Cardiac septum (tissue), 1 donor: ENCODE measurements at places on chromosomes 6 and 20. TPM values are rescaled to one million over a fixed set of nuclear protein-coding genes. Genes with fewer than 3 reads are reported as not detected.

GRCh38 chr6:13248053-13248452 is 80.3 kb downstream of the TBC1D7 start:
- no peak for DNase-seq

The KIF25 gene
- total RNA-seq: 0.24 TPM

DNA sequence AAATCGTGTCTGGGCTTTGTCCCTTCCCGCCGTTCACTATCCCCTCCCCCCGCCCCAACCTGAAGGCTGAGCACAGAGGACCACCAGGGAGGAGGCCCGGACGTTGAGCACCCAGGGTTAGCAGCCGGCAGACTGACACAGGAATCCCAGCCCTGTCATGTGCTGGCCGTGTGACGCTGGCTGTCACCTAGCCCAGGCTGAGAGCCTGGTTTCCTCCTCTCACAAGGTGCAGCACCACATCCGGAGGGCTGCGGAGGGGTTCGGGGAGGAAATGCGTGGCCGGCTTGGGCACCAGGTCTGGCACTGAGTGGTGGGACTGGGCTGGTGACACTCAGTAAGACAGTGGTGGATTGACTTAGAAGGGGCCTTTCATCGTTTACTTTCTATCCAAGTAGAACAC is 4.6 kb upstream of the LSM14B start:
- DNase-seq: no peak

- no peak for DNase-seq
These were observed 360.3 kb downstream of the BTBD9 start for GRCh38 chr6:38279423-38279822.

DNA sequence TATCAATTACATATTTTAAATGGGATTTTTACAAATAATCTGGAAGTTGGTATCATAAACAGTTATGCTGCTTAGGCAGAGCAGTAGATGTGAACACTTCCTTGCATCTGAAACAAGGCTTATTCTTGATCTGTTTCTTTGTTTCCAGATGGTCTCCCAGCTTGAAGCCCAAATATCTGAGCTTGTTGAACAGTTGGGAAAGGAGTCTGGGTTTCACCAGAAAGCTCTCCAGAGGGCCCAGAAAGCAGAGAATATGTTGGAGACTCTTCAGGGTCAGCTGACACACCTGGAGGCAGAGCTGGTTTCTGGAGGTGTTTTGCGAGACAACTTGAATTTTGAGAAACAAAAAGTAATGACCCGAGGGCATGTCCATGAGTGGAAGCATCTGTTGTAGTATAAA is 91.9 kb downstream of the CCDC170 start:
- no peak for DNase-seq

DNA sequence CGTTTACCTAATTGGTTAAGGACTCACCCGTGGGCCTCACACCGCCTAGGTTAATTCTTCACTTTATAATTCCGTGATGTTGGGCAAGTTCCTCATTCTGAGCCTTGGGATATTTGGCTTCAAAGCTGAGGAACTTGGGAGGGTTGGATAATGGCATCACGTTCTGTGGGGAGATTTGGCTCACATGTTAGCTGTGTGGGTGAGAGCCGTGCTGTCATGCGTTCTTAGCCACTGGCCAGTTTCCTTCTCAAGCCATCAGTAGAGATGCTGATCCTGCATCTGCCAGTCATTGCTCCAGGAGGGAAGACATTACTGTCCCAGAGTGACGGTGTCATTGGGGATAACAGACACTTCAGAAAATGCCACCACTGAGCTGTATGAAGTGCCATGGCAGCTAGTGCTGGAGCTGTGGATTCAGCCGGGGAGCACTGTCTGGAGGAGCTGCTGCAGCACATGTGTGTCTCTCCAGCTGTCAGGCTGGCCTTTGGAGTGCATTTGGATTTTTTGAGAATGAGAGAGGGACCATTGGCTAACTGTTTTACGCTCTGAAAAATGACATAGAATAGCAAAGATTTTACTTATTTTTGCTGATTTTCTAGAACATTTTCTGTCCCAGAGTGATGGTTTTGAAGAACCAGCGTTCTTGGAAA is 16.5 kb downstream of the IGF2R start:
- no peak for DNase-seq

The CGA gene
- not detected for total RNA-seq

The LAMP5 gene
- 0.22 TPM for total RNA-seq

GRCh38 chr20:46081074-46081473 is 8.7 kb downstream of the NCOA5 start:
- no peak for DNase-seq

GRCh38 chr6:14595751-14596150 is 478.2 kb downstream of the CD83 start:
- DNase-seq: no peak

- DNase-seq: no peak
These were observed 69.0 kb upstream of the CITED2 start for GRCh38 chr6:139443231-139444112.

- peak; percentile 79 for DNase-seq
These were observed 128.4 kb upstream of the ESR1 start for GRCh38 chr6:151679081-151679480.

The OXT gene
- total RNA-seq: not detected

The ME1 gene
- total RNA-seq: 17.9 TPM

DNA sequence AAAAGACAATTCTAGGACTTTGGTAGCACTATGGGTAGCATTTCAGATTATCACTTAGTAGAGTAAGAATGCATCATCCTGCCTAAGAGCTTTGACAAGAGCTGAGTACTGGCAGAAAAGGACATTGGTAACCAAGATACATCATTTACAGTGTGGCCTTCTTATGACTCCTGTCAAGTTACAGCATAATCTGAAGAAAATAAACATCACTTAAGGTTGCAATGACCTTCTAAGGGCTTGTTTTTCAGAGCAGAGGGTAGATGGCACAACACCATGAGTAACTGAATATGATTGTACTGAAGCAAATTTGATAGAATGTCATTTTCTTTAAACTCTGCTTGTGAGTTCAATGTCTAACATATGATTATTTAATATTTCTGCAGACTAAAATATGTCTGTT is 822.6 kb downstream of the TBC1D32 start:
- no peak for DNase-seq

The ZNF334 gene
- 1.2 TPM for total RNA-seq

- no peak for DNase-seq
These were observed 22.7 kb downstream of the PMEPA1 start for GRCh38 chr20:57686931-57687652.

The FGD2 gene
- total RNA-seq: 2.3 TPM

GRCh38 chr20:42705550-42705949 is 484.2 kb downstream of the PTPRT start:
- DNase-seq: no peak

The RAET1L gene
- total RNA-seq: not detected

DNA sequence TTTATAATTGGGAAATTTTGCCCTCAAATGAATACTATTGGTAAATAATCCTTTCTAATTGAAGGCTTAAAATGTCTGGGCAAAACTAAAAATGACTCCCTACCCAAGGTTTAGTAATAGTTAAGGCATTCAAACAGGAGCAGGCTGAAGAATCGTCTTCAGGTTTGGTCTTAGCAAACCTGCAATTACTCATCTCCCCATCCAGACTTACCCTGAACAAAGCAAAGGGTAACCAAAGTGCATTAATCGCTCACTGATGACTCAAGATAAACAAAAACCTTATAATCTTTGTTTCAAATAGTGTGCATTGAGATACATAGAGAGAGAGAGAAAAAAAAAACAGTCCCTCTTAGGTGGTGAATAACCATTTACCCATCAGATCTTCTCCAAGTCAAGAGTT is 225.5 kb downstream of the BMP2 start:
- no peak for DNase-seq

GRCh38 chr6:113487489-113488058 is 369.6 kb upstream of the MARCKS start:
- DNase-seq: no peak

The BMP2 gene
- total RNA-seq: 3.0 TPM
